Choroid plexus epithelial cell (primary cell): ENCODE measurements at places on chromosomes 6 and 20.

DNA sequence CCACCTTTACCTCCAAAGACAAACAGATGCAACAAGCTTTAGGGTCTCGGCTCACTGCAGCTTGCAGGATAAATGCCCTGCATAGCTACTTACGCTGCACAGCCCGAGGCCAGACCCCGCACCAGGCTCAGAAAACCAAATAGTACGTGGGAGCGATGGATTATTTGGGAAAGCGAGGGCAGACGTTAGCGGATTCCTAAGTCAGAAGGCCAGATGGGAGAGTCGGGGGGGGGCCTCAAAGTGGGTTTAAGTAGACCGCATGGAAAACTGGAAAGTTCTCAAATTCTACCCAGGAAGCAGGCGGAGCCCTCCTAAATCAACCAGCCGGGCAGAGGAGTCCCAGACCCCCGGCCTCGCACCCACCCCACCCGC, 382 bp downstream of the SFT2D1 start:
- peak; percentile 25 for DNase-seq

DNA sequence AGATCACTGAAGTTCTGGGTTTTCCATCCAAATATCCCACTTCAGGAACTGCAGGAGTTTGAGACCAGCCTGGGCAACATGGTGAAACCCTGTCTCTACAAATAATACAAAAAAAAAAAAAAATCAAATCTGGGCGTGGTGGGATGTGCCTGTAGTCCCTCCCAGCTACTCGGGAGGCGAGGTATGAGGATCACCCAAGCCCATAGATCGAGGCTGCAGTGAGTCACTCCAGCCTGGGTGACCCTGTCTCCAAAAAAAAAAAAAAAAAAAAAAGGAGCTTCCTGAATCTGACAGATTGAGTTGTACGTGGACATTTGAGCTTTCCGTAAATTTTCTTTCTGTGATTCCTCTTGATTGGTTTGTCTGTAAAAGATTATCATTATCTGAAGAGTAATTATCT, 55.6 kb downstream of the TULP4 start:
- no peak for DNase-seq

DNA sequence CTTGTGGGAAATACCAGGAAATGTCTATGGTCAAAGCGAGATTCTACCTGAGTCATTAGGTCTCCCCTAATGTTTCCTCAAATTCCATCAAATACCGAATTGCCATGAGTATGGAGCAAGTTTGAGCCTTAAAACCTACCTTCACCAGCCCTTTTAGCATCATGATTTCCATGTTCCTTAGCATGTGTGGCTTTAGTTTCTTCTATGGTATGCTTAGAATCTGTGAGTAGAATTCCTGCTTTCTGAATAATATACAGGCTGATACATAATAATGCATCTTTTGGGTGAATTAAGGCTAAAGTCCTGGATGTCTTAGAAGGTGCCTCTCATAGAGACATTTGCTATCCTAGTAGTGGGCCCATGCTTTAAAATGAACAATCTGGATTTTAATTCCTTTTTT, 32.0 kb downstream of the TSPYL4 start:
- DNase-seq = no peak

- DNase-seq = no peak
Observed at GRCh38 chr6:116389357-116389756, 18.6 kb downstream of the DSE start.

- DNase-seq = peak; percentile 70
Observed at GRCh38 chr20:29079769-29080690, 2177.4 kb upstream of the DEFB115 start.

GRCh38 chr20:13744352-13744751, 40.4 kb downstream of the ESF1 start:
- DNase-seq = peak; percentile 7

DNA sequence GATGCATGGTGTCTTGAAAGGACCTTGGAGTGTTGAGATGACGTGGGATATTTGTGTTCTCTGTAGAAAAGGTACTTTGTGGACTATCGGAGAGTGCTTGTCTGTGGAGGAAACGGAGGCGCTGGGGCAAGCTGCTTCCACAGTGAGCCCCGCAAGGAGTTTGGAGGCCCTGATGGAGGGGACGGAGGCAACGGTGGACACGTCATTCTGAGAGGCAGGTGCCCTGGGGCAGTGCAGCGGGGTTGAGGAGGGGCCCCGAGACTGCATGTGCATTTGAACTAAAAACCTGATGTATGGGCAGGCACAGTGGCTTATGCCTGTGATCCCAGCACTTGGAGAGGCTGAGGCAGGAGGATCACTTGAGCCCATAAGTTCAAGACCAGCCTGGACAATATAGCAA, 12.9 kb downstream of the MTG2 start:
- no peak for DNase-seq
